NCI-H1417 (cell line): ENCODE measurements at places on chromosomes 2 and 18.

DNA sequence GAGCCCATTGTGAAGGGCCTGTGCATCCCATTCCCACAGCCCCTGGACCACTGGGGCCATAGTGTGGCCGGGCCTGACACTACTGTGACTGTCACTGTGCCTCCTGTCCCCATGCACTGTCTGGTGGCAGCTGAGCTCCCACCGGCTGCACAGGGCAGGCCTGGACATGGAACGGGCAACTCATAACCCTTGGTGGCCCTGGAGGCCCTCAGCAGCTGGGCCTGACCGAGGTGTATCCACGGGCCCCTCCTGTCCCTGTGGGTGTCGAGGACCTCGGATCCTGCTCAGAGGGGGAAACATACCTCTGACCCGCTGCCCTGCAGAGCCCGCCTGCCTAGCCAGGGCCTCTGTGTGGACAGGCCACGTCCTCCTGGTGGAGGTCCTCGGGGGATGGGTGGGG, 7.8 kb upstream of the GAL3ST2 start:
- DNase-seq = no peak

DNA sequence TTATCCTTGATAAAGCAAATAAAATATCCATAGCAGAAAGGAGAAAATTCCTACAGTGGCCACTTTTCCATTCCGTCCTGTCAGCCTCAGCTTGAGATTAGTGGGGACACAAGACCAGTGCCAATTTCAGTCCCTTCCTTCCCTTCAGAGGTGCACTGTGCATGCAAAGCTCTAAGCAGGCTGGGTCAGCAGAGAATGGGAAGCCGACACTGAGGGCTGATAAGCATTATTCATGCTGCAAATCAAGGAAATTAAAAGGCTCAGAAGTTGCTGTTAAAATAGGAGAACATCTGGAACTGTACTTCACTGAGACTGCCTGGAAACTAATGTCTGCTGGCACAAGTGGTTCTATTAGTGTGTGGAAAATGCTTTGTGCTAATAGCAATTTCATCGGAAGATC, 534.3 kb downstream of the ADCYAP1 start:
- DNase-seq = no peak

DNA sequence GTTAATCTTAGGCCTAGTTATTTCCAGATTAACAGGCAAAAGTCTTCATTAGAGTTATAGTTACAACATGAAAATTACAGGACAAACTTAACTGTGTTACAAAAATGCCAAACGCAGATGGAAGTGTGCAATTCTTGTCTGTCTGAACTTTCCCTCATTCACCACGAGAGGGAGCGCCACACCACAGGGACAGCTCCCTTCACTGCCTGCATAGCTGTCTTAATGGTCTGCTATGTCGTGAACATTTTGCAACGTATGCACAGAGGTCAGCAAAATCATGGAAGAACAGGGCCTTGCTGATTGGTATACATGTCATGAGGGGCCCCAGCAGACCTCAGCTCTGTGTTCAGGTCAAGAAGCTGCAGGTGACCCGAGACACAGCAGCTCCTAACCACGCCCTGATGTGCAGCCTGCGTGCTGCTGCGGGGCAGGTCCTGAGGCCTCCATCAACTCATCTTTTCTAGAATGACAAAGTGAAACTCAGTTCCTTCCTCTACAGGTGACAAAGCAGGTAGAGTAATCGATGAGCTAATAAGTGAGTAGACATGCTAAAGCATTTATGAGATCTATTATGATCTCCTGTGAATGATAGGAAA, 78.8 kb upstream of the ATP8B1 start:
- DNase-seq = peak; percentile 79

- DNase-seq = peak; percentile 16
Measured at GRCh38 chr2:130790804-130791616, 35.7 kb downstream of the AMER3 start.

GRCh38 chr18:37422116-37422515, 143.5 kb downstream of the CELF4 start:
- no peak for DNase-seq
